Activated naive CD4-positive, alpha-beta T cell treated with anti-CD3 and anti-CD28 coated beads, Interleukin-2, amount 50 U/mL, for 16 hours (primary cell): ENCODE measurements at places on chromosomes 11 and 22.

- no peak for DNase-seq
Measured at GRCh38 chr11:127866109-127866508, 721.2 kb downstream of the ETS1 start.

- no peak for DNase-seq
Measured at GRCh38 chr22:46051646-46052045, 74.7 kb upstream of the WNT7B start.

DNA sequence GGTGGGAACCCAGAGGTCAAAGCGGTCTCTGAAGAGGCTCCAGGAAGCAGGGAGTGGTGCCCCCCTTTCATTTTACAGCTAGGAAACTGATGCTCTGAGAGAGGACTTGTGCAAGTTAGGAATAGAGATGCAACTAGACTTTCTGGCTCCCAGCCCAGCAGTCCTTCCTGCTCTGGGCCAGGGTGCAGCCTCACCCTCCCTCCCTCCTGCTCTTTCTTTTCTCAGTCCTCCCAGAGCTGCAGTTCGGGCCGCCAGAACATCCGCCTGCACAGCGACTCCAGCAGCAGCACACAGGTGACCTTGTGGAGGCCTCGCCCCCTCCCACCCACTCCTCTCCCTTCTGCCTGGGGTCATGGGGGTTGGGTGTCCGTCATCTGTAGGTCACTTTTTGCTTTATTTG is 51.5 kb downstream of the LHFPL7 start:
- DNase-seq, result no peak

DNA sequence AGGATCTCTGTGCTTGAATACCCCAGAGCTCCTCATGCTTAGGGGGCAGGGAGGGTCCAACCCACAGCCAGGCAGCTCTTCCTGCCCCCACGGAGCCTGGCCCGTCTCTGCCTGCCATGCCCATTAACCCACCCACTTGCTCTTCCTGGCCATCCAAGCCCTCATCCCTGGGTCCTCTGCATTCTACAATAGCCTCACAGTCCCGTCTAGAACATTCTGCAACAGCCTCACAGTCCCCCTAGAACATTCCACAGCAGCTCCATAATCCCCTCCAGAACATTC is 15.1 kb downstream of the TSPAN32 start:
- DNase-seq, result no peak

DNA sequence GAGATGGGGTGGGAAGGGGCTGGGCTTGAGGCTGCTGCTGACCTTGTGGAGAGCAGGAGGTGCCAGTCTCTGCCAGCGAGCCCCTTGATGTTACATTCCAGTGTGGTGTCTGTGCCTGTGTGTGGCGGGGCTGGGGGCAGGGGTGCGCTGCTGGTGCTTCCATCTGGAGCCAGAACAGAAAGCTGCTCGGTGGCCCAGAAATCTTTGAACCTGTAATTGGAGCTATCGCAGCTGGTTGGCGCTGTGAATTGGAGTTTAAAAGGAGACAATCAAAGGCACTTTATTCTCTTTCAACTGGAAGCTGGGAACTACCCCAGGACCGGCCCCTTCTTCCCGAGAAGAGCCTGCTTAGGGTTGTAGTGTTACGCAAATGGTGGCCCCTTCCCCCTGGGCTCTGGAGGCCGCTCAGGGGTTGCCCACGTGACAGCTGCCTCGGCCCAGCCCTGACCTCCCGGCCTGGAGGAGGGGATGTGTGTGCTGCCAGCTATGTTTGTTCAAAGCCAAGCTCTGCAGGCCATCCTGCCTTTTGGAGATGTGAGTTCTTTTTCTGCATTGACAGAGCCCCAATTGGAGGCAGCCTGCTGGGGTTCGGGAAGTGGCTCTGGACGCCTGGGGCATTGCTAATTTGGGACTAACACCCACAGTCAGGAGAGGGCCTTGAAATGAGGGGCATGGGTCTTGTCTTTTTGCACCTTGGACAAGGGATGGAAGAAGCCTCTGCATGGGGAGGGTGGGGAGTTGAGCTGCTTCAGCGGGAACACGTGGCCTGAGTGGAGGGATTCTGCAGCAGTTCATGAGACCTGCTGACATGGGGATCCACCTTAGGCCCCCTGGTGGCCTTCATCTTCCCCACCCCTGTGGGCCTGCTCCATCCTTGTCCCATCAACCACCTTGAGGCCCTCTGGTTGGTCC is 14.0 kb upstream of the ARSA start:
- no peak for DNase-seq

DNA sequence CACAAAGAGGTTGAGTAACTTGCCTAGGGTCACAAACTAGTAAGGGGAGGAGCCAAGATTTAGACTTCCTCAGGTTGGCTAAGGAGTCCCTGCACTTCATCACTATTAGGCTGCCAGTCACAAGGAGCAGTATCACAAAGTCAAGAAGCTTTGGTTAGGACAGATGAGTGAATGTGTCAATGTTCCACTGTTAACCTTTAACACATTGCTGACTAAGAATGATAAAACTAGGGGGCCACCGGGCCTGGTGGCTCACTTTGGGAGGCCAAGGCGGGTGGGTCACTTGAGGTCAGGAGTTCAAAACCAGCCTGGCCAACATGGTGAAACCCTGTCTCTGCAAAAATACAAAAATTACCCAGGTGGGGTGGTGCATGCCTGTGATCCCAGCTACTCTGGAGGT is 32.0 kb downstream of the TMEM123 start:
- no peak for DNase-seq

DNA sequence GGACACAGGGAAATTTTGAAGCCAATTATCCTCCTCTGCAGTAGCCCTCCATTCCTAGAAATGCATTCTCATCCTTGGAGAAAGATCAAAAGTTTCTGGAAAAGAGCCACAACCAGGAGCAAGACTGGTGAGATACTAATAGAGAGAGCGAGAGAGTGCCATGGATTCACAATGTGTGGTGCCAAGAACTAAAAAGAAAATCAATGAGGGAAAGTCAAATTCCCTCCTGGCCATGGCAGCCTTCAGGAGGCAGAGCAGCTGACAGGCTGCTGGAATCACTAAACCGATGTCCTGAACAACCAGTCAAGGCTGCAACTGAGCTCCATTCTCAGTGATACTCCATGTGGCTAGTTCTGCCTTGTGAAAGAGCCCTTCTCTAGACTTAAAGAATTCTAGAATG is 561.0 kb downstream of the SOX6 start:
- no peak for DNase-seq

DNA sequence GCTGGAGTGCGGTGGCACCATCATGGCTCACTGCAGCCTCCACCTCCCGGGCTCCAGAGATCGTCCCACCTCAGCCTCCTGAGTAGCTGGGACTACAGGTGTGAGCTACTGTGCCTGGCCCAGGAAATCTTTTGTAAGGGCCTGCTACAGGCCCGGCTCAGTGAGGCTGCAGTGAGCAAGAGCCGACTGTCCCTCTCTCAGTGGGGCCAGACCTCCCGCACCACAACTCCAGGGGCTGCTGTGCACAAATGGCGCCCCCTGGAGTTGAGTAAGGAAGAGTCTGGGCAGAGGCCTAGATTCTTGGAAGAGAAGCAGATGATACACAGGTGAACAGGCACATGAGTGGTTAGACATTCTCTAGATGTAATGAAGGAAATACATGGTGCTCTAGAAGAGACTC is 7.0 kb downstream of the SERHL2 start:
- no peak for DNase-seq

DNA sequence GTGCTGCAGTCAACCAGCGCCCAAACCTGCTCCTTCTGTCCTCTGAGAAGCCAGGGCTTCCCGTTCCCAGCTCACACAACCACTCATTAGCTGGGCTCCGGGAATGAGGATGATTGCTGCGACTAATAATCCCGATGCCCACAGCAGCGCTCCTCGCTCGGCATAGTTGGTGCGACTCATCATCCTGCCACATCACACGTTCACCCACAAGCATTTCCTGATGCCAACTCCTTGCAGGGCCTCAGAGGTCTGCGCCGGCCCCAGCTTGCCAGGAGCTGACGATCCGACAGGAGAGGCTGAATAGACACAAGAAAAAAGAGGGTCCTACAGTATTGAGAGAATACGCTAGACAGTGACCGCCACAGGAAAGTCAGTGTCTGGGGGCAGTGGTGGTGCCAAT is 10.6 kb upstream of the CSNK1E start:
- no peak for DNase-seq
